ENCODE measurements at places on chromosomes 7 and 10.

- DNase-seq, result no peak
Observed at GRCh38 chr10:100827819-100828737, 82.7 kb downstream of the PAX2 start.

GRCh38 chr10:77776487-77776886 lies 138.9 kb upstream of the KCNMA1 start:
- DNase-seq, result no peak

- no peak for DNase-seq
Observed at GRCh38 chr10:11864727-11865126, 41.6 kb downstream of the PROSER2 start.

- DNase-seq, result no peak
Observed at GRCh38 chr10:116470768-116471415, 43.2 kb downstream of the PNLIPRP3 start.

DNA sequence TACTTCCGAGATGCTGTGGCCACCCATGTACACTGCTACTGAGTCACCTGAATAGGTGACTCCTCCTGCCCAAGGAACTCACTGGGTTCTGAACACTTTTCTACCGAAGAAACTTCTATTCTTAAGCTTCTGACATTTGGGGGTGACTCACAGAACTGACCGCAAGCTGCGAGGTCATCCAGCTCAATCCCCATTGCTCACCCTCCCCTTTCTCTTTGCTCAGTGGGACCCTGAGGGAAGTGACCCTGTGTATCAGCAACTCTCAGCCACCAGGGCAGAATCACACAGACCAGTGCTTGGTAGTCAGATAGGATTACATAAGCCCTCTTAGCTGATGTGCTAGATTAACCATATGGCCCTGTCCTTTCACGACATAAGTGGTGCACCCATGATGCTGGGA lies 46.3 kb downstream of the INSYN2A start:
- no peak for DNase-seq

GRCh38 chr10:29238523-29239135 lies 50.2 kb upstream of the LYZL1 start:
- no peak for DNase-seq

DNA sequence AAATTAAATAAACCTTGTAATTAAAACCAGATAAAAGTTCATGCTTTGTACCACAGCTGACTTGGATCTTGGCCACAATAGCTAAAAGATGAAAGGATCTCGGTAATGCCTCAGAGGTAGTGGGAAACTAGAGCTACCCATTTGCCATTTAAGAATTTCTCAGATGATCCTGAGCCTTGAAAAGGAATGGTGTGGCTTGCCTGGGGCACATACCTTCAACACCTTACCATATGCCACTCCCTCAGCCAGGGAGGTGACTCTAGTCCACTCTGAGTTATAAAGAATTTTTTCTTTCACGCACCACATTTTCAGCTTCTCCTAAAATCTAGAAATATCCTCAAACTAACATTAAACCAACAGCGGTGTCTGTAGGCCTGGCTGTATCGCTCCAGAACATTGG lies 516.3 kb upstream of the TEX47 start:
- DNase-seq, result no peak

DNA sequence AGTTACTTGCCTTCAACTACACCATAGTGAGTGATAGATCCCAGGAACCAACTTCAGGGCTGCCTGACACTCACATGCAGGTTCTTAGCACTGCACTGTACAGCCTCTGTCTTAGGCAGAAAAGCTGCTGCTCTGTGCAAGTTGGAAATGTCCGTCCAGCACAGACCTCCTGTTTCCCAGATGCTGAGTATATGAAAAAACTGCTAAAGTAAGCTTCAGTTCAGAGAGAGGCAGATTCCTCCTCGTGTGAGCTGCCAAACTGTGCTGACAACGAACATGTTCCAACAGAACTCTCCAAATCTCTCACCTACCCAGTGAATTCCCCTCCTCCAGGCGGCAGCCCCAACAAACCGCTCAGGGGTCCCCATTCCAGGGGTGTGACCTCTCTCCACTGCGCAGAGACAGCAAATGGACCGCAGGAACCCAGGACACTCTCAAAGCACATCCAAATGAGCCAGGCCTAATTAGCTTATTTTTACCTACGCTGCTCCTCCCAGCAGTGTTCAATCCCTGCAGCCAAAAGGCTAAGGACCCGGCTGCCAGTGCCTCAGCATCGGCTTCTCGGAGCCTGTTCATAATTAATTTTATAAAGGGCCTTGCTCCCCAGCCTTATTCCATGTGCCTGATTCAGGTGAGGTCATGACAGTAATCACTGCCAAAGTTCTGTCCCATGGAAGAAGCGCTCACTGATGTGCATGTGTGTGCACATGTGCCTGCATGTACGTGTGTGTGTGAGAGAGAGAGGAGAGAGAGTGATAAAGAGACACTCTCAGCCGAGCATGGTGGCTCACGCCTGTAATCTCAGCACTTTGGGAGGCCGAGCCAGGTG lies 159.5 kb upstream of the AUTS2 start:
- DNase-seq, result no peak

- DNase-seq, result no peak
Observed at GRCh38 chr10:78944723-78945312, 123.9 kb upstream of the ZMIZ1 start.

DNA sequence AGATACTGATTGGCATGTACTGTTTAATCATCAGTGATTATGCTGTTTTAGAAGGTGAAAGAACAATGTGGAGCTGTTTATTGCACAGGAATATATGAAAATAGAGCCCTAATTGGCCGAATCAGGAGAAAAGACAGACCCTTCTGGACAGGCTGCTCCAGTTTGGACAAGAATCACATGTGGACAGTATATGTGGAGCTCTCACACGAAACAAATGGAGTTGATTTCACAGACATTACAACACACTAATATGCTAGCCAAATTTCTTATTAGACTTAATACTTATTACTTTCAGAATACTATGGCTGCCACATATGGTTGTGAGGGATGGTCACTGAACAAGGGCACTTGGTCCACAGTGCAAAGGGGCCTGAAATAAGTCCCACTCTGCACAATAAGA lies 15.5 kb downstream of the TWIST1 start:
- DNase-seq, result no peak

DNA sequence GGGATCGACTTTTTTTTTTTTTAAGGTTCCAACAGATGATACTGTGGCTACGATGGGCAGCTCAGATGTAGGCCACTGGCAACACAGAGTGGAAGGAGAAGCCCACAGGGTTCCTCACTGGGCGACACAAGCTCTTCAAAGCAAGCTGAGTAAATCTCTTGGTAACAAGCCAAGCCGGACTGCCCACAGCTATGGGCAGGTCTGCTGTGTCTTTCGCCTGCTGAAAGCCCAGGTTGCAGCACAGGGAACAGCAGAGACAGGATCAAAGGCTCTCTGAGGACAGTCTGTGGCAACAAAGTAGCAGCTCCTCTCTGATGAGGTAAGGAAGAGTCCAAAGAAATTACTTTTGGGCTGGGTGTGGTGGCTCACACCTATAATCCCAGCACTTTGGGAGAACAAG lies 83.6 kb downstream of the KCNMA1 start:
- DNase-seq, result no peak

DNA sequence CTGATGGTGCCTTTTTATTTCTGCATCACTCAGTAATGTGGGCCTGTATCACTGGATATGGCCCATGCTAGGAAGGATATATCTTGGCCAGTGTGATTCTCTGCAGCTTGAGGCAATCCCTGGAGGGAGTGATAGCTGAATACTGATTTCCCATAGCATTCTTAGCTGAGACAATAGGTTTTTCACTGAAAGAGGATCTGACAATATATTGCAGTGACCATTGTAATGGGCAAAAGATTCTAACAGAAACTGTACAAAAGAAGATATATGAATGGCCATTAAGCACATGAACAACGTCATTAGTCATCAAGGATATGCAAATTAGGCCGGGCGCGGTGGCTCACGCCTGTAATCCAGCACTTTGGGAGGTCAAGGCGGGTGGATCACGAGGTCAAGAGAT lies 117.8 kb downstream of the KAT6B start:
- no peak for DNase-seq

DNA sequence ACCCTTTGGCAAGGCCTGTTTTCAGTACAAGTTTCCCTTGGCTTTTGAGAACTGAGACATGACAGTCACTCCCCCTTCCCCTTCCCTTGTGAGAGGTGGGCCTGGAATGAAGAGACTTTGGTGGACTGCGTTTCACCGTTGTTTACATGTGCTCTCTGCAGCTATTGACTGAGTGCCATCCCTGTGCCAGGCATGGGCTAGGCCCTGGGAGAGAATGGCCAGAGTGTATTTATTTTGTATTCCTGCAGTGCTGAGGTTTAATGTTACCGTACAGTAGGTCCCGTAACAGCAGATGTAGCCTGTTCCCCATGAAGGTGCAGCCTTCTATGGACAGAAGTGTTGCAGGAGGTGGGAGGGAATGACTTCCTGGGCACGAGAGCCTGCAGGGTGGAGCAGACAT lies 50.0 kb downstream of the TACR2 start:
- no peak for DNase-seq

Measured in D721Med (cell line).